ENCODE measurements at places on chromosomes 6 and 20.

DNA sequence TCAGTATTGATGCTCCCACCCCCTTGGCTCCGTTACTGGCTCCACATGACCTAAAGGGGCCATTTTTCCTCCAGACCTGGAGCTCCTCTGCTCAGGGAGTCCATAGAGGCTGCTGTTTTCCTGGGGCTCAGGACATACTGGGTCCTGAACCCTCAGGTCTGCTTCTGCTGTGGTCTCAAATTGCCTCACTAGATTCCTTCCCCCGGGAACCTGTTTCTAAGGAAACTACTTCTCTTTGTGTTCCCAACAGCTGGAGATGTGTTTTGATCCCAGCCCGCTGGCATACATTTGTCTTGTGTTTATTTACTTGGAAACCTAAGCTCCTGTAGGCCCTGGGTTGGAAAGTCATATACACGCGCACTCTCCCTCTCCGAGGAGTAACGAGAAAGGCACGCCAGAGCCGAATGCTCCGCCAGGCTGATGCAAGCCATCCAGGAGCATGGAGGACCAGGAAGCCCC, 222.8 kb downstream of the UST start:
- no peak for DNase-seq

DNA sequence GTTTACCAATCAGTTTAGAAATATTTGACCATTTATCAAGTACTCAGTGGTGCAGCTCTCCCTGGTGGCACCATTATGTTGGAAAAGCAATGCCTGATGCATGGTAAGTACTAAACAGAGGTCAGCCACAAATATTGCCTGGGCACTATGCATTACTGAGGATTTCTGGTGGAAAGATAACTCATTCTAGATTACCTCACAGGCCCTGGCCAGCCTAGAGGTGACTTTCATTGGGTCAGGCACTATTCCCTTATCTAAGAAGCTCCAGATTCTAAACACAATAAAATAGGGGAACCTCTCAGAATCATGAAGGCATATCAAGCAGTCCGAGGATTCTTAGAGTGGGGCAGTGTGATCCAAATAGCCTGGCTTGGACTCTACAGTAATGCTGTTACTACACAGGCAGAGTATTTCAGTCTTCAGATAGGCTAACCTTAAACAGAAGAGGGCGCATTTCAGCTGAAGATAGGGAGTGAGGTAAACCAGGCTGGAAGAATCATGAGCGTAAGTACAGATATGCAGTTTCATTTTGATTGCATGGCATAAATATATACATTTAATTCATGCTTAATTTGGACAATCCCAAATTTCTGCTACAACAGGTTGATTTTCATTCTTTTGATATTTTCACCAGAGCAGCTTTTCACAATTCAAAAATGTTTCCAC, 12.1 kb downstream of the LGSN start:
- DNase-seq: peak; percentile 15

DNA sequence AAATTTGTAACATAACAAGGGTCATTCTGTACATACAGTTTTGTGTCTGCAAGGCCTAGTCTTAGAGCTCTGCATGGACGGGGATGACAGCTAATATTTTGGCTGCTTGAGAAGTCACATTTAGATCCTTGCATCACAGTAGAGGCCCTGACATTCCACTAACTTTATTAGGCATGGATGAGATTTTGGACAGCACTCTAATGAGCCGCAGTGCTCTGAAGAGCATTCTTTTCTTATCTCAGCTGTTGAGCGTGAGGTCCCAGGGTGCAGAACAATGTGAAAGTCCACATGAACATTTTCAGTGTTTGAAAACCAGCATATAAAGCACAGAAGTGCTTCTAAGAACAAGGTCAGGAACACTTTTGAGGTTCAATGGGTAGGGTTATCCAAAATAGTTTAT, 58.9 kb downstream of the IPCEF1 start:
- DNase-seq: no peak

GRCh38 chr6:147676495-147677199, 168.2 kb downstream of the SAMD5 start:
- no peak for DNase-seq

DNA sequence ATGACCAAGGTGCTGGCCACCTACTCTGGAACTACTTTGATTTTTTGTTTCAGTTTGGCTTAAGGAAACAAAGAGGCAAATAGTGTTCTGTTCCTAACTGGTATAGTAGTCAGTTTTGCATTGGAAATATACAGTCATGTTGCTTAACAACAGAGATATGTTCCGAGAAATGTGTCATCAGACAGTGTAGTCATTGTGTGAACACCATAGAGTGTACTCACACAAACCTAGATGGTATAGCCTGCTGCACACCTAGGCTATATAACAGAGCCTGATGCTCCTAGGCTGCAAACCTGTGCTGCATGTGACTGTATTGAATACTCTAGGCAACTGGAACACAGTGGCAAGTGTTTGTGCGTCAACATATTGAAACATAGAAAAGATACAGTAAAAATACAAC, 80.4 kb downstream of the ARID1B start:
- DNase-seq: no peak

GRCh38 chr20:51460569-51461265, 81.8 kb downstream of the NFATC2 start:
- no peak for DNase-seq

DNA sequence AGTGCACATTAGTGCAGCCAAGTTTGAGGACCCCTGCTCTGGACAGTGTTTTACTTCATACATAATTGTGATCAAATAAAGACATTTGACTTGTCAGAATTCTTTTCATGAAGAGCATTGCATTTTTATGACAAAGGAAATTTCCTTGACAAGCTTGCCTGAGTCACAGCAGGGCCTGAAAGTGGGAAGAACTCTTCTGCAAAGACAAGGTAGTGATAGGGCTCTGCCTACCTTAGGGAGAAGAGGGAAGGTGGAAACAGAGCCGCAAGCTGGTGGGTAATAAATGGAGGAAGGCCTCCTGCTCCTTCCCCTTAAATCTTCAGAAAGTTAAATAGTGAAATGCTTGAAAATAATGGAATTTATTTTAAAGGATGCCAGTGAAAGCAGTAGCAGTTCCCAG, 118.2 kb downstream of the DHX35 start:
- no peak for DNase-seq

GRCh38 chr6:147381712-147382111, 126.8 kb upstream of the SAMD5 start:
- DNase-seq: no peak

DNA sequence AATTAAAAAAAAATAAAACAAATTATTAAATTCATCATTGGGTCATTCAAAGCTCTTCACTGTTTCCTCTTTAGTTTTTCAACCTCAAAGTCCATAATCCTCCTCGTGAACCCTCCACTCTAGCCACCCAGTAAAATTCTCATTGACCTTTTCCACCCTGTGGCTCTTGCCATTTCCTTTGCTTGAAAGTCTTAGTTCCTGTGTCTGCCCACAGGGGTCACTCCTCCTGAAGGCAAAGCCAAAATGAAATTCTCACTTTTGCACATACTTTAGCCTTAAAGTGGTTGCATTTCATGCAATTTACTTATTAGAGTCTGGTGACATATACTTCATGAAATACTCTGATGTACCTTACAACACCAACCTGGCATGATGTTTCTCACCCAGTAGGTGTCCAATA, 263.7 kb downstream of the BMP2 start:
- DNase-seq: no peak

- DNase-seq: peak; percentile 91
Measured at GRCh38 chr6:37134396-37135191, 35.4 kb upstream of the PIM1 start.

GRCh38 chr6:119661628-119662027, 312.1 kb upstream of the MAN1A1 start:
- no peak for DNase-seq

- no peak for DNase-seq
Measured at GRCh38 chr6:107624541-107624940, 134.6 kb downstream of the SOBP start.

DNA sequence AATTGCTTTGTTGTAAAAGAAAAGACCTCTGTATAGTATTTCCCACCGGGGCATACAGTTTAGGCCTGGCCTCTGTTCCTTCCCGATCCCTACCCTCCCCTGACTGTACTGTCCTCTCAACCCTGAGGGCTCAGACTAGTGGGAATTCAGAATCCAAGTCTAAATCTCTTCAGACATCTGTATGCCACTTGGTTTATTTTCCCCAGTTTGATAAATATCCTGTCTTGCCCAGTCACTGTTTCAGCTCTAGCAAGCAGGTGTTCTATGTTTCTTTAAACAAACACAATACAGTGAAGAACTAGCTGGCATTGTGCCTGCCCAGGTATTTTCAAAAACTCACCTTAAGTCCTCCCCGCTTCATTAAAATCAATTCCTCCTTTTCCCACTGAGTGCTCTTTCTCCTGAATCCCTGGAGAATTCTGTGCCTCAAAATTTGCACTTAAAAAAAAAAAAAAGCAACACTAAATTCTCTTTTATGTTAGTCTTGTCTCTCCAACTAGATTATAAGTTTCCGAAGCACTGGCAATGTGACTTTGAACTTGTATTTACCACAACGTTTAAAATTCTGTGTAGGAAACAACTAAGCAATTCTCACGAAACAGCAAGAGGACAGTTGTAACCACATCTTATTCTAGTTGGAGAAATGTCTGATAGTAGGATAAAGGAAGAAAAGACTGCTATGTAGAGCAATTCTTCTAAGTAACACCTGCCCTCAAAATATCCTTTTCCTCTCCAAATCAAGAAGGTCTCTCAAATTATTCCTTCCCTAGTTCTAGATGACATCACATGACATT, 112.0 kb upstream of the CARMIL1 start:
- DNase-seq: no peak

DNA sequence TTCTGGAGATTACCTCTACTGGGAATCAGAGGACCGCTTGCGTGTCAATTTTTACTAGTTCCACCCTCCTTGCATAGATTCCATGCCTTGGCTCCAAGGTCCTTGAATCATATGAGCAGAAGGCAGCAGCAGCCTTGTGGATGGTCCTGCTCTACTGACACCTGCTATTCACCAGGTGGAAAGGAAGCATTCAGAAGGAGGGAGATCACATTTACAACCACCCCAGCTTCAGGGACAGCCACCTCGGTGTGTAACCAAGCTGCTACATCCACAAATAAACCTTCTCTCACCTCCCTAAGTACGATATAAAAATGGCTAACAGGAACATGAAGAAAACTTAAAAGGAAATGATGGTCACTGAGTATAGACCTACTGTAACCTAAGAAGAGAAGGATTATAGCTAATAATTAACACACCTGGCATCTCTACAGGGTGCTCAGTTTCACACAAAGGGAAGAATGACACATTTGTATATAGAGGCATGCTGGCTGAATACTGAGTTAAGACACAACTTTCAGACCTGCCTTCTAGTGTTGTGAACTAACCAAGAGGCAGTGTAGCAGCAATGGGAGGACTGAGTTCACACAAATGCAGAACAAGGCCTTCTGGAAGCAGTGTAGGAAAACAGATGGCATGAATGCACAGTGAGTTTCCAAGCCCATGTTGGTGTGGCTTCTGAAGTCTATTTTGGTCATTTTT, 46.3 kb upstream of the SRPK1 start:
- no peak for DNase-seq

DNA sequence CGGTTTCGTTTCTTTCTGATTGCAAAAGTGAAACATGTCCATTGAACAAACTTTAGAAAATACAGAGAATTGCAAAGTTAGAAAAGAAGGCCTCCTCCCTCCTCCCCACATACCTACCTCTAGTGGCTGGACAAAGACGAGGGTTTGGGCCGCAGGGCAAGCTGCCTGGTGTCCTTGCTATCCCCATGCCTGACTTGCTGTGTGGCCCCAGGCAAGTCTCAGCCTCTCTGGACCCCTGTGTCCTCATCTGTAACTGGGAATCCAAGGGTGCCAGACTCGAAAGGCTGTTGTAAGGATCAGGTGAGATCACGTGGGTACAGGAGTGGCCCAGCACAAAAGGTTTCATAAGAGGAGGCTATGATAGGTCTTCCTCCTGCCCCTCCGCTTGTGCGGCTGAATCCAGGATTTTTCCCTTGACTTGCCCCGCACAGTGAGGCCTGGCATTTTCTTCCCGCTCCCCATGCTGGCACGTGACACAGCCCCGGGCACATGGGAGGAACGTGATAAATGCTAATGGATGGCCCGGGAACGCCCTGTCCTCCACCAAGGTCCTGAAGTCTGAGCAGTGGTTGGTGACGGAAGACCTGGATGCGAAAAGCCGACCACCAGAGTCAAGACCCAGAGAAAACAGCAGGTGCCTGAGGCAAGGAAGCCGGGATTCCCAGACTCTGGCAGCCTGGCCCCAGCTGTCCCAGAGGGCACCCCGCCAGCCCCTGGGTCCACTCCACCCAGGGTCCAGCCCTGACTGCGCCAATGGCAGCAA, 55.8 kb downstream of the UBE2V1 start:
- no peak for DNase-seq

GRCh38 chr6:27605401-27606342, 132.8 kb upstream of the ZNF184 start:
- DNase-seq: no peak

GRCh38 chr6:142378138-142378875, 76.5 kb downstream of the ADGRG6 start:
- no peak for DNase-seq

- DNase-seq: no peak
Measured at GRCh38 chr20:59661621-59662020, 57.3 kb downstream of the PHACTR3 start.

GRCh38 chr6:165013701-165014100, 295.7 kb downstream of the C6orf118 start:
- DNase-seq: no peak

GRCh38 chr6:66344796-66345195, 637.8 kb upstream of the EYS start:
- DNase-seq: no peak

DNA sequence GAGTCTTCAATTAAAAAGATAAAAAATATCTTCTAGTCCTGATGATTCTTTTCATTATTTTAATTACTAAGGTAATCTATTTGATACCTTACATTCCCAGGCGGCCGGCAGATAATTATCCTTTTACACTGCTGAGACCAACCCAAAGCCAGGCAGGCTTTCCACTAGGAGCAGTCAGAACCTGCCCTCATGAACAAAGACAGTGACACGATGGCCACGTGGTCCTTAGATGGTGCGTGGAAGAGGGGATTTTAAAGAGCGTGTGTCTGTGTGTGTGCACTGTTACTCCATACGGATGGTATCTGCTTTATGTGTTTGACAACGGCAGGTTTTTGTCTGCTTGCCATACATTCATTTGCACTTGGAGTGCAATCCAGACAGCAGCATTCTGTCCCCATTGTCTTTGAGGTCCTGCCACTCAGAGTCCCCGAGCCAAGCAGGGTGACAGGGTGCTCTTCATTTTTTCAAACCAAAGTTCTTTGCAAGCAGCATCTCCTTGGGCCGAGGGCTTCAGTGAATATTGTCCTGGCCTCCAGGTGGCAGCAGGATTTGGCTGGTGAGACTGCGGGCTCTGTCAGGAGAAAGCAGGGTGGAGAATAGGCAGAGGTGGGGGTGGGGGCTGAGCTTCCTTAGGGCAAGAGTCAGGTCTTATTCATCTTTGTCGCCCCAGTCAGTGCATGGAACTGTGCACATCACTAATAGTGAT, 260.5 kb downstream of the NRN1 start:
- no peak for DNase-seq
